ENCODE measurements at places on chromosomes 4 and X. TPM values are rescaled to one million over a fixed set of nuclear protein-coding genes. Genes with fewer than 3 reads are reported as not detected.

GRCh38 chrX:111375747-111376146, 36.2 kb downstream of the DCX start:
- no peaks in the 10 kb centered on the region for H3K4me1 ChIP-seq
- no peak overlapping the region for H3K4me3 ChIP-seq
- H3K27ac ChIP-seq, result no peak overlapping the region
- H3K36me3 ChIP-seq, result no peaks in the 10 kb centered on the region

DNA sequence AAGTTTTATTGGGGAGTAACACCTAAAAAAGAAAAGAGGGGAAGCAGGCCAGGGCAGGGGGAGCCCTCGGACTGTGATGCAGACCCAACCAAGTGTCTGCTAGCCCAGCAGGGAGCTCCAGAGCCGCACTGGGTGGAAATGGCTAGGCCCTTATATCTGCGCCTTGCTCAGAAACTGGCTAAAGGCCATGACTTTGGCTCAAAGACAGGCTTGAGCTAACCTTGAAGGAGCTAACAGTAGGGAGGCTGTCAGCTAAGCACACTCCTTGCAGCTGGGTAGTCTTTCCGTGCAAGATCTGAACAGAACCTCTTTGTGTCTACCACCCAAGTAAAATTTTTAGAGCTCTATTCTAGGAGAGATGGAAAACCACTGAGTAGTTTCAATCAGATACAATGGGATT, 43.0 kb downstream of the SEPSECS start:
- H3K36me3 ChIP-seq, result no peaks in the 10 kb centered on the region
- H3K4me3 ChIP-seq, result no peak overlapping the region
- H3K27ac ChIP-seq, result no peak overlapping the region
- no peak for DNase-seq
- no peaks in the 10 kb centered on the region for H3K4me1 ChIP-seq

DNA sequence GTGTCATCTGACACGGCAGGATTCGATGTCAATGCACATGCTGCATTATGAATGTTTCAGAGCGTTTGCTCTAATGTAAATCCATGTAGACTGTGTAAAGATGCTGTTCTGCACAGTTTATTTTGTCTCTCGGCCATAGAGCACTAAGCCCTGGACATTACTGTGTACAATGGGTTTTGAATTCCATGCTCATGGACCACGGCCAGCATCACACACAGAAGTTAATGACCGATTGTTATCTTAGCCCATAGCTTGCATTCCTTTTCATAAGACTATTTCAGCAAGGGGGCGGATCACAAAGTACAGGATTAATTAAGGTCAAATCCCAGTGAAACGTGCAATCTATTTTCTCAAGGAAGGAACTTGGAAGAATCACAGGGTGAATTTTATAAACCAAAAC, 286.1 kb upstream of the TENM3 start:
- no peak for DNase-seq
- no peaks in the 10 kb centered on the region for H3K4me1 ChIP-seq
- H3K27me3 ChIP-seq, result no peaks in the 10 kb centered on the region
- H3K36me3 ChIP-seq, result no peaks in the 10 kb centered on the region
- H3K4me3 ChIP-seq, result no peak overlapping the region
- no peak overlapping the region for H3K27ac ChIP-seq

DNA sequence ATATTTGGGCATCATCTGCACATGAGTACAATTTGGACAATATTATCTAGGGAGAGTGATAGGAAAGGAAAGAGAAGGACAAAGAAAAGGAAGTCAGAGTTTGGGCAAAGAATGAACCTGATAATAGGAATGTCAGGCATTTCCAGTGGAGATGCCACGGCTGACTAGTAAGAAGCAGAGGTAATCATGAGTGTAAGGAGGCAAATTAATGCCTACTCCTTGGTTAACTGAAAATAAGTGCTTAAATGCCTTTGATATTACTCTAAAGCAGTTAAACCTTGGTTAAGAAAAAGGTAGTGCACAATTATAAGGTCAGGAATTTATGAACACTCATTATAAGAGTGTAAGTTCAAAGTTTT, 99.2 kb upstream of the DDIT4L start:
- H3K4me3 ChIP-seq, result no peak overlapping the region
- H3K4me1 ChIP-seq, result peaks cover 29% of the 10 kb centered on the region
- no peak for DNase-seq
- H3K27me3 ChIP-seq, result no peaks in the 10 kb centered on the region
- H3K36me3 ChIP-seq, result no peaks in the 10 kb centered on the region

TMEM156 gene
- total RNA-seq, result not detected

GYPB gene
- not detected for total RNA-seq

- H3K27me3 ChIP-seq, result no peaks in the 10 kb centered on the region
- no peaks in the 10 kb centered on the region for H3K4me1 ChIP-seq
These were observed 27.9 kb downstream of the ABHD18 start for GRCh38 chr4:127993151-127993550.

GRCh38 chr4:7061815-7062214, 6.0 kb downstream of the GRPEL1 start:
- no peaks in the 10 kb centered on the region for H3K36me3 ChIP-seq
- no peaks in the 10 kb centered on the region for H3K27me3 ChIP-seq
- peaks cover 15% of the 10 kb centered on the region for H3K4me1 ChIP-seq

MMRN1 gene
- 2.3 TPM for total RNA-seq

- no peak overlapping the region for H3K4me3 ChIP-seq
- no peaks in the 10 kb centered on the region for H3K36me3 ChIP-seq
- H3K27me3 ChIP-seq, result no peaks in the 10 kb centered on the region
These were observed 261.7 kb upstream of the FAM241A start for GRCh38 chr4:111883557-111883999.

DNA sequence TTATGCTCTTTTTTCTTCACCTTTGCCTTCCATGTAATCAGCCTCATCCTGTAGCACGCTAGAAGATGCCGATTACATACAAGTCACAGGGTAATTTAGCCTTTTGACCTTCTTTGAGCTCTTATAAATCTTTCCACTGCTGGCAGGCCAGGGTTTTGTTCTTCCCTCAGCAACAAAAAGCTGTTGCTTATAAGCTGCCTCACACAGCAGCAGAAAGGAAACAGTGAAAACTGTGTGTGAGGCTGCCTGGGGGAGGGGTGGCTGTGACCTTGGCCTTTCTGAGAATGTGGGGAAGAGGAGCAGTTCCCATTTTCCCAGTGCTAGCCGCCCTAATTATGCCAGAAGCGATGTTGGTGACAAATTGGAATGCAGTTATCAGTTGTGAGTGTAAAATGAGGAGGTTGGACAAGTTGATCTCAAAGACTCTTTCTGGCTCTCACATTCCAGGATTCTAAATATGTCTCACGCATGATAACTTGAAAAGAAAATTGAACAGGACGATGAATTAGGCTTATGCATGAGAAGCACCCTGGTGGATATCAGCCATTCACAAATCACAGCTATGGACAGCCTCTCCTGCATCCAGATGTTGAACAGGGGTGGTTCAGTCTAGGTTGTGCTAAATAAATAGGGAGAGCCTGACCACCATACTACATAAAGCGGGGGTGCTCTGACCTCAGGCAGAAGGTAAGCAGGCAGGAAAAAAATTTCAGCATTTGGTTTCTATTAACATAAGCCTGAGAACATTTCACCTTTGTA, 25.7 kb downstream of the SLITRK2 start:
- H3K27me3 ChIP-seq, result no peaks in the 10 kb centered on the region
- no peaks in the 10 kb centered on the region for H3K36me3 ChIP-seq
- DNase-seq, result no peak
- H3K4me1 ChIP-seq, result no peaks in the 10 kb centered on the region

NLGN3 gene
- not detected for total RNA-seq

DNA sequence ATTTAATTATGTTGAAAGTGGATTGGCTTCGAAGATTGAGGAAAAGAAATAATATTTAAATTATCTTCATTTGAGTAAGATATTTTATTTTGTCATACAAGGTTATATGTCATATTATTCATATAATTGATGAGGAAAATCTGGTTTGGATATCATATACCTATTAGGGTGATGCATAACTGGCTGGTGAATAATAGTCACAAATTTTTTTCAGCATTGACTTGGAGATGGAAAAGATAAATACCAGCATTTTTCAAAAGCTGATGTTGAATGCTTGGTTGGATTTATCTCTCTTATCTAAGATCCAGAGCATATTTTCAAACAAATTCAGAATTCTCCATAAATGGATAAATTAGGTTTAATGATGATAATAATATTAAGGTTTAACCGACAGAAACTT, 93.5 kb upstream of the SLIT2 start:
- no peaks in the 10 kb centered on the region for H3K27me3 ChIP-seq
- no peak for DNase-seq
- no peak overlapping the region for H3K4me3 ChIP-seq
- H3K4me1 ChIP-seq, result no peaks in the 10 kb centered on the region

DNA sequence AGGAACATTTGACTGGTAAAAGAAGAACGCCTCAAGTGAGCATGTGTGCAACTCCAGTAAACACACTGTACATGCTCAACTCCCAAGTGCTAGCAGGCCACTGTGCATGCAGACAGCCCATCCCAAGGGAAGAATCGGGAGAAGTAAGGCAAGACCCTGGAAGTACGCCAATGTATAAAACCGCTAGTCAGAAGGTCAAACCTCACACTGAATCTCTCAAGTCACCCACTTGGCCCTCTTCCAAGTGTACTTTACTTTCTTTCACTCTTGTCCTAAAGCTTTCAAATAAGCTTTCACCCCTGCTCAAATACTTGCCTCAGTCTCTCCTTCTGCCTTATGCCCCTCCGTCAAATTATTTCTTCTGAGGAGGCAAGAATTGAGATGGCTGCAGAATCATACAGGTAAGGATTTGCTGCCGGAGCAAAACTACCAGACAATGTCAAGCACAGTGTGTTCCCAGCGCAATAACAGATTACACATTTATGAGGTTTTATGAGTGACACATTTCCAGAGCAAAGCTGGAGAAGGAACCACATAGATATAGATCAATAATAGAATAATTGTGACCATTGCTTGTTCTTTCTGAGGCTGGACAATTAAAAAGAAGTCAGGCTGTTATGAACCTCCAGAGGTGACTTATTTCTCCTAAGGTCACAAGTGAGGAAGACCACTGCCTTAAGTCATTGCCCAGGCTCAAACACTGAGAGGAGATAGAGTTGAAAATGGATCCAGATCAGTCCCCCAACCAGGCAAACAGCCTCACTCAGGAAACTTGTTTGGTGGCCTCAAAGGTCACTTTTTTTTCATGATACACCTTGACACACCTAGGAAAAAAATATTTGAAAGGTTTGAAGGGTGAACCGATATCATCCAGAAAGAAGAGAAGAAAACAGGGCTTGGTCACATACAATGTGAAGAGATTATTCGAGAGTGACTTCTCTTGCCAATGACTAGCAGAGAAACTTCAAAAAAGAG, 26.3 kb downstream of the CXCL1 start:
- no peaks in the 10 kb centered on the region for H3K36me3 ChIP-seq
- H3K27me3 ChIP-seq, result no peaks in the 10 kb centered on the region
- no peak overlapping the region for H3K4me3 ChIP-seq
- no peak for DNase-seq
- H3K4me1 ChIP-seq, result no peaks in the 10 kb centered on the region
- no peak overlapping the region for H3K27ac ChIP-seq

DNA sequence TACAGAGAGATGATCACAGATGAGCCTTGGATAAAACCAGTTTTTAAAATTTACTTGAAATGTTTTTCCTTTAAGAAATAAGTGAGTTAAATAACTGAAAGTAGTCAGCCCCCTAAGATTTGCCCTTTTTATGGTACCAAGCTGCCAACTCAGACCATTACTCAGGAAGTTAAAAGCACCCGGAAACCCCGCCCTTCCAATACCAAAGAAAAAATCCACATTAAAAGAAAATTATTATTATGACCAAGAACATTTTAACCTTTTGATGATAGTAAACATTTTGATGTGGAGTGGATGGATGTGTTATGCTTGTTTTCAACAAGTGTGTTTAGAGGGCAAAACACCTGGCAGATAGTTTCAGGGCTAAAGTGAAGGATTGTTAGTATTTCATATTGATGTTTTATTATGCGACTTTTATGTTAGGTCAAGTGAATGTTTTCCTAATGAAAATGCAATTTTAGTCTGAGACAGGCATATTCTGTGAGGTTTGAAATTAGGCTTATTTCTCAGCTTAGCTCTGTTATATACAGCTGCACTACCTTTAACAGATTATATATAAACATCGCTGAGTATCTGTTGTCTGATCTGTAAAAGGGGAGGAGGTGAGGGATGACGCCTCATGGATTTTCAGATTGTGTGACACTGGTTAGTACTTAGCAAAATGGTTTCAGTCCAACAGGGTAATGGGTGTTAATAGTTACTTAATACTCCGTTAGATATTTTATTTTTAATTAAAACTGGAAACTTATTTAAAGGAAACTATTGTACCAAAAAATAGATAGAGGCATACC, 89.0 kb downstream of the KDM6A start:
- H3K36me3 ChIP-seq, result no peaks in the 10 kb centered on the region
- no peak overlapping the region for H3K4me3 ChIP-seq
- peaks cover 48% of the 10 kb centered on the region for H3K4me1 ChIP-seq
- H3K27me3 ChIP-seq, result no peaks in the 10 kb centered on the region
- no peak for DNase-seq

EXOC1L gene
- total RNA-seq, result not detected

- H3K4me3 ChIP-seq, result no peak overlapping the region
- no peaks in the 10 kb centered on the region for H3K36me3 ChIP-seq
- no peaks in the 10 kb centered on the region for H3K27me3 ChIP-seq
- DNase-seq, result no peak
These were observed 12.4 kb upstream of the LONRF3 start for GRCh38 chrX:118961866-118962560.

- H3K27ac ChIP-seq, result no peak overlapping the region
- no peaks in the 10 kb centered on the region for H3K27me3 ChIP-seq
These were observed 239.9 kb downstream of the NKX6-1 start for GRCh38 chr4:84258905-84259830.

DNA sequence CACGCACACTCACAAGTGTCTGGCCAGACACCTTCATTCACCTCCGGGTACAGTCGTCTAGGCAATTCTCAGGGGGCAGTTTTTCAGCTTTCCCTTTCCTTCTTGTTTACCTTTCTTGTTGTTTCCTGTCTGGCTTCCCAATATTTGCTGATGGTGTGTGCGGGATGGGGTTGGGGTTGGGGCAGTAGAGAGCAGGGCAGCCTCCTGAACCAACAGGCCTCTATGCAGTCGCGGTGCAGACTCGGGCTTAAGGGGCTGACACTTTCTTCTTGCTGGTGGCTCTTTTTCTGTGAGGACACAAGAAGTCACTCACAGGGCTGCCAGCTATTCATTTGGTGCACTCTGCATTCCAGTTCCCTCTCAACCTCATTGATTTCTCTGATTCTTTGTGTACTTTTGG, 56.4 kb downstream of the NBDY start:
- no peak for DNase-seq
- H3K27me3 ChIP-seq, result no peaks in the 10 kb centered on the region
- H3K36me3 ChIP-seq, result no peaks in the 10 kb centered on the region
- no peak overlapping the region for H3K27ac ChIP-seq
- H3K4me3 ChIP-seq, result no peak overlapping the region
- H3K4me1 ChIP-seq, result no peaks in the 10 kb centered on the region

- H3K27me3 ChIP-seq, result no peaks in the 10 kb centered on the region
- no peak for DNase-seq
- H3K4me3 ChIP-seq, result no peak overlapping the region
- H3K36me3 ChIP-seq, result no peaks in the 10 kb centered on the region
- H3K27ac ChIP-seq, result no peak overlapping the region
- no peaks in the 10 kb centered on the region for H3K4me1 ChIP-seq
These were observed 165.1 kb upstream of the PPP3CA start for GRCh38 chr4:101512416-101512815.

- no peak overlapping the region for H3K27ac ChIP-seq
- H3K27me3 ChIP-seq, result no peaks in the 10 kb centered on the region
- no peak overlapping the region for H3K4me3 ChIP-seq
- DNase-seq, result no peak
- H3K4me1 ChIP-seq, result no peaks in the 10 kb centered on the region
These were observed 559 bp upstream of the RHOH start for GRCh38 chr4:40196272-40196671.

GRCh38 chr4:105305019-105305836, 158.6 kb downstream of the TET2 start:
- no peaks in the 10 kb centered on the region for H3K36me3 ChIP-seq
- no peak overlapping the region for H3K4me3 ChIP-seq
- no peak overlapping the region for H3K27ac ChIP-seq
- DNase-seq, result no peak
- H3K4me1 ChIP-seq, result no peaks in the 10 kb centered on the region
- no peaks in the 10 kb centered on the region for H3K27me3 ChIP-seq
